Stimulated activated CD4-positive, alpha-beta T cell treated with anti-CD3 and anti-CD28 coated beads, Interleukin-15, amount 100 ng/mL, for 1 hour (primary cell): ENCODE measurements at places on chromosomes 6 and 20.

DNA sequence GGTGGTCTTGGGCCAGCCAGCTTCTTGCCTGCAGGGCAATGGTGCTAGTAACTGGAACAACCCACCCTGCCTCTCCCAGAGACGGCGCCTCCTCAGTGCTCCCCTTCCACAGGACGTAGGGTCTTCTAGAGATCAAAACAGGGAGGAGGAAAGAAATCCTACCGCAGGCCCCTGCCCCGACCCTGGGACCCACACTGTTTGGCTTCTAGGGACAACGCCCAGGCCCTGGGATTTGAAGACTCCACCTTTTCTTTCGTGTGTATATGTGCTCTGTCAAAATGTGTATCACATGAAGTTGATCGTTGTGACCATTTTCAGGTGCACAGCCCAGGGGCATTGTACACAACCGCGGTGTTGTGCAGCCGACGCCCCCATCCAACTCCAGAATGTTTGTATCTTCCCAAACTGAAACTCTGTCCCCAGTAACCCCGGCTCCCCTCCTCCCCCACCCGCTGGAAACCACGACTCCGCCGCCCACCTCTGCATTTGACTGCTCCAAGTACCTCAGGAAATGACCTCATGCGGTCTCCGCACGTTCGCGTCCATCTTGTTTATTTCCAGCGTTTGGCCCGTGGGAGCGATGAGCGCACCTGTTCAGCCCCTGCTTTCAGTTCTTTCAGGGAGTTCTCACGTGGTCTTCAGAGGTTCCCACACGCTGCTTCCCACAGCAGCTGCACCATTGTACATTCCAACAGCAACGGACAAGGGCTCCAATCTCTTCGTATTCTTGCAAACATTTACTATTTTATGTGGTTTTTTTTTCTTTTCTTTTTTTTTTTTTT is 3.4 kb upstream of the BHLHE23 start:
- DNase-seq = peak; percentile 35

DNA sequence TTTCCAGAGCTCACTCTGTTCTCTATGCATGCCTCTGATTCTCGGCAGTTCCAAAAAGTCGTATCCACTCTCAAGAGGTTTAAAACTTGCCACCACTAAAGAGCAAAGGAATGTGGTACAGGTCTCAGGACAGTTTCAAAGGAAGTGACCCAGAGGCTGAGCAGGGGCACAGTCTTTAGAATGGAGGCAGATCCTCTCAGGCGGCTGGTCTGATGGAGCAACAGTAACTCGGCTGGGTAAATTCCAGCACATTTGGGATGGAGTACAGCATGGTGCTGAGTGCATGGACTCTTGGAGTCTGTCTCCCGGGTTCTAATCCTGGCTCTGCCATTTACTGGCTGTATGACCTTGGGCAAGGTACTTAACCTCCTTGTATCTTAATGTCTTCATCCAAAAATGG is 88.1 kb upstream of the BACH2 start:
- DNase-seq = no peak

- no peak for DNase-seq
These were observed 41.9 kb downstream of the UTRN start for GRCh38 chr6:144327081-144327480.

- no peak for DNase-seq
These were observed 252.6 kb downstream of the MYLK4 start for GRCh38 chr6:2497922-2498623.

GRCh38 chr6:121393731-121394505 is 41.5 kb upstream of the GJA1 start:
- no peak for DNase-seq

- no peak for DNase-seq
These were observed 6.4 kb downstream of the GTF2H5 start for GRCh38 chr6:158174514-158174913.

GRCh38 chr6:143941852-143942627 is 66.0 kb downstream of the PLAGL1 start:
- DNase-seq = no peak

DNA sequence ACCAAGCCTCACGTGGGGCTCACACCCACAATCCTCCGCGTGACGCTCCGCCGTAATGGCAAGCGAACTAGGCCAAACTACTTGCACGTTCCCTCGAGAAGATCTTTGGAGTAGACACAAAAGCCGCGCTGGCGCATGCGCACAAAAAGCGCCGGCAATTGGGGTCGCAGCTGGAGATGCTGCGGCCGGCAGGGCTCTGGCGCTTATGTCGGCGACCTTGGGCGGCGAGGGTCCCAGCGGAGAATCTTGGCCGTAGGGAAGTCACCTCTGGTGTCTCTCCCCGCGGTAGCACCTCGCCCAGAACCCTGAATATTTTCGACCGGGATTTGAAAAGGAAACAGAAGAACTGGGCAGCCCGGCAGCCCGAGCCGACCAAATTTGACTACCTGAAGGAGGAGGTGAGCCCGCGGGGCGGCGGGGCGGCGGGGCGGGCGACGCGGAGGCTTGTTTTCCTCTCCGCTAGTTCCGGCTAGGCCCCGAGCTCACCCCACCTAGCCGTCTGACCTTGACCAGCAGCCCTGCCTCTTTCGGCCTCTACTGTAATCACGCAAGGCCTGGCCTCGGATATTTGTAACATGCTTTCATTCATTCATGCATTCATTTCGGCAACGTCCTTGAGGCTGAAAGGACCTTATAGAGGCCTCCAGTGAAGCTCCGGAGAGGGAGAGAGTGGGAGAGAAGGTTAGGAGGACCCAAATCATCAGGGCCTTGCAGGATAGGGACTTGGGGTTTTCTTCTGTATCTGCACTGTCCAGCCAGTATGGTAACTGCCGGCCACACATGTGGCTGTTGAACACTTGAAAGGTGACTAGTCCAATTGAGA is at the start of the genes ESF1 and NDUFAF5:
TSS of gene ESF1 (minus strand) at position 27 of the 823 bp plus-strand sequence. CDS start 1,779 bp downstream, outside the sequence.
TSS of gene NDUFAF5 (plus strand) at position 136 of the 823 bp plus-strand sequence. CDS start at position 177, 41 bp downstream.
- DNase-seq = peak; percentile 80

DNA sequence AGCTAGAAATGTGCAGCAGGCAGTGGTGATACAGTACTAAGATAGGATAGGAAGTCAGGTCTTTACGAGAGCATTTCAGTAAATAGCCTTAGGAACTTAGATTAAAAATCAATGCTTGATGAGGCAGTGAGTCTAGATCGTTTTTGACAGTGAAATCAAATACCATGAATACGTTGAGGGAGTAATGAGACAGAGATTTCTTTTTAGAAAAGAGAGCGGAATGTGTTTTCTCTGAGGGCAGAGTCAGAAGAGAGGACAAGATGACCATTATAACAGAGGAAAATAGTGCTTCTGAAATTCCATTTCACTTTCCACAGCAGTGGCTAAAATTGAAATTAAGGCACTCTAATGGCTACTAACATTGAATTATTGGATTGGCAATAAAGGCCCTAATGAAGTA is 339.6 kb downstream of the UTRN start:
- no peak for DNase-seq

DNA sequence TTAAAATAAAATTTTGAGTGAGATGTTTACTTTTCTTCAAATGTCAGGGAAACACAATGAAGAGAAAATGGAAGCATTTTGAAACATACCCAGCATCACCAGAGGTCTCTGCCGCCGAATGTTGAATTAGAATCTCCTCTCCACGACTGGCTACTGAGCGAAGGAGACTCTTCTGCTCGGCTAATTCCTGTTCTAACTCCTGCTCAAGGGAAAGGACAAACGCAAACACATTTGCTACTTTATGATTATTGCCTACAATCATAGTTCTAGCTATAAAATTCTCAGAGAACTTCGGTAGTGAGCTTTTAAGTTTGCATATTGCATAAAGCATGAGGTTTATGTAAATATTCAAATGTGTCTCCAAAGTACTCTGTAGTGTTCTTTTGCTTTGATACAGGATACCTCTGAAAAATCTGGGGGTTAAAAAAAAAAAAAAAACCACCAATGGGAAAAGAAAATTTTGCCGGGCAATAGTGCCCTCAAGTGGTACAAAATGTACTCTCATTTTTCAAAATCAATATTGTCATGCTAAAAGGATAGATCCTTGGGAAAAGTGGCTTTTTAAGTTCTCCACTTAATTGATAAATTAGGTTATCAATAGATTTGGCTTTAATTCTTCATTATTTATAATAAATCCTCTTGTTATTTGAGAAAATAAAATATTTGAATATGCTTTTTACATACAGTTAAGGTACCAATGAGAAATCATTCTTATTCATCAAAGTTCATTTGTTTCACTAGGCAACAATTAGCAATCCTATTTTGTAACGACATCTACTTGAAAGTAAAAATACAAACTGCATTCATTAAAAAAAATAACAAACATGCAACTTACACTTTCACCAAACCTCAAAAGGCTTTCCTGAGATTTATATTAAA is 369.0 kb downstream of the SYNE1 start:
- DNase-seq = no peak

- DNase-seq = no peak
These were observed 254.4 kb downstream of the RIMS1 start for GRCh38 chr6:72140795-72141194.

DNA sequence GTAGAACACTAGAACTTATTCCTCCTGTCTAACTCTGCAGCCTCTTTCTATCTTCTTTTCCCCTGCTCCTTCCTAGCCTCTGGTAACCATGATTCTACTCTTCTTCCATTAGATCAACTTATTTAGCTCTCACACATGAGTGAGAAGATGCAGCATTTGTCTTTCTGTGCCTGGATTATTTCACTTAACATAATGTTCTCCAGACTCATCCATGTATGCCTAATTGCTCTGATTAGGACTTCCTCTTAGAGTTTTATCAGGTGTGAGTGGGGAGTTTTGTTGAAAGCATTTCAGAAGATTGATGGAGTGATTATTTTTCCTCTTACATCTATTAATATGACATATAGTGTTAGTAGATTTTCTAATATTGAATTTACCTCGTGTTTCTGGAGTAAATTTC is 140.4 kb downstream of the CDKAL1 start:
- no peak for DNase-seq

GRCh38 chr6:95325916-95326315 is 251.4 kb upstream of the MANEA start:
- no peak for DNase-seq

GRCh38 chr6:4610256-4610655 is 165.9 kb upstream of the CDYL start:
- DNase-seq = no peak

- DNase-seq = no peak
These were observed 54.4 kb upstream of the CEP85L start for GRCh38 chr6:118705544-118706491.

GRCh38 chr6:87702589-87702945 is 534 bp upstream of the AKIRIN2 start:
- DNase-seq = no peak

- DNase-seq = no peak
These were observed 4.2 kb downstream of the GPR31 start for GRCh38 chr6:167153521-167153959.

DNA sequence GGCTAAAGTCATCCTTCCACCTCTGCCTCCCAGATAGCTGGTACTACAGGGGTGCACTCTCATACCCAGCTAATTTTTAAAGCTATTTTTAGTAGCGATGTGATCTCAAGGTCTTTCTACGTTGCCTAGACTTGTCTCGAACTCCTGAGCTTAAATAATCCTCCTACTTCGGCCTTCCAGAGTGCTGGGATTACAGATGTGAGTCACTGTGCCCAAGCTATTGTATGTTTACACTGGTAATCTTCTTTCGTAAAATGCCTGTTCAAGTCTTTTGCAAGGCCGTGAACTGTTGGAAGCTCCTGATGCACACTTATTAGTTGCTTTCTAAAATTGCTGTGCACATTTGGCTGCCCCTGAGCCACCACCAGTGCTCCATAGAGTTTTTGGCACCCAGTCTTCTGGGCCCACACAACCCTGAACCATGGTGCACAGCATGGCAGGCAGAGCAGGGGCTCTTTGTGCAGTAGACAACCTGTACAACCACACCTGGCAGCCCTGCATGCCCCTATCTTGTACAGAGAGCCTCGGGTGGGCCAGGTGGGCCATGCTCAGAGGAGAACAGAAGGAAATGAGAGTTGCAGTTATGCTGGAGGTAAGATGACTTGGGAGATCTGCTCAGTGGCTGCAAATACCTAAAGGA is 33.3 kb downstream of the PDRG1 start:
- no peak for DNase-seq

- no peak for DNase-seq
These were observed 2.5 kb downstream of the NECAB3 start for GRCh38 chr20:33671573-33672288.

GRCh38 chr20:61251529-61252393 is at the start of gene CDH4:
Gene CDH4 (plus strand): TSS chr20:61252261.
- DNase-seq = no peak

DNA sequence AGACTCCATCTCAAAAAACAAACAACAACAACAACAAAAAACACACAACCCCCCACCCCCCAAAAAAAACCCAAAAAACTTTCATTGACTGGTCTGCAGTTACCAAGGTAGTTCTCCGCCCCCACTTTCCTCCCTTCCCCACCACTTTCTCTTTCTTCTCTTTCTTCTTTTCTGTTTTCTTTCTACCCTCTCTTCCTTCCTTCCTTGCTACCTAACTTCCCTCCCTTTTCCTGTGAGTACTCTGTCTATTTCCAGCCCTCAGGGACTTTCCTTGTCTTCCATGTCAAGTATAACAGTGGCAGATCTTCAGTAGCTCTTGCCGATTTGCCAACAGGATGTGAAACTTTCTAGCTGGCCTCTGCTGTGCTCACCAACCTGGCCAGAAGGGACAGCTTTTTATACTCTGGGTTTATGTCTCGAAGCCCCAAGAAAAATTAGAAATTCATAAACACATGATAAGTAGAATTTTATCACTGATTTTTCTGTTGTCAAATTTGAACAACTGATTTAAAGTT is 399.5 kb downstream of the QKI start:
- DNase-seq = no peak

DNA sequence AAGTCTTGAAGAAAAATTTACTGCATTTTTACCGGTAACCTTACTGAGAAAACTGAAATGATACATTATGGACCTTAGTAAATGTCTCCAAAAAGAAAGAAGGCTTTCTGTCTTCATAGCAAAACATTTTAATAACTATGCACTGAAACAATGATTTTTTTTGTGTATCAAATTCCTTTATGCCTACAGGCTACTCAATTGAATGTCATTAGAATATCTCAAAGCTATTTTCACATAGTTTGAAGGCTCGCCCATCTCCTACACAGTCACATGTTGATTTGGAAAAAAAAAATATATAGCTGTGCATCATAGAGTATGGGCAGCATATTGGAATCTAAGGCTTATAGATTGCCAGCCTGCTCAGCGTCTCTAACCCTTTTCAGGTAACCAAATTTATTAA is 12.0 kb upstream of the MLIP start:
- DNase-seq = no peak

- DNase-seq = no peak
These were observed 9.0 kb downstream of the EEF1A1 start for GRCh38 chr6:73511796-73512195.

- DNase-seq = no peak
These were observed 66.9 kb upstream of the CDH4 start for GRCh38 chr20:61185181-61185580.

DNA sequence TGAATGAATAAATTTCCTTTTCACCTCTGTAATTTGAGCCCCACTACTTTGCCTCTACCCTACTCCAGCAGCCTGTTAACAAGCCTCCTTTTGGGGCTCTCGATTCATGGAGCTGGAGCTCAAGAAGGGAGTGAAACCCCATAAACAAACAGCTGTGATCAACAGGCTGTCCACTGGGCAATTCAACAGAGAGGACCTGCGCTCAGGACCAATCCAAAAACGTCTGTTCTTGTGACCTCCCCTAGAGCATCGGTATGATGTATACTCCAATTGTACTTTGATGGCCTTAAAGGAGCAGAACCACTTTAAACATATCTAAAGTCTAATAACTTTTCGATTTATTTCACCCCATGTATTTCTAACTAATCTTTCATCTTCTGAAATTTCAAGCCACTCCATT is 37.4 kb downstream of the HIVEP2 start:
- no peak for DNase-seq
